NCI-H2081 treated with DMSO at 0.1 percent for 48 hours (cell line): ENCODE measurements at places on chromosomes 7 and 10.

GRCh38 chr7:54680377-54681005, 78.5 kb downstream of the SEC61G start:
- no peak for DNase-seq

GRCh38 chr7:150428671-150429451, 21.6 kb upstream of the GIMAP8 start:
- DNase-seq, result peak; percentile 32

- no peak for DNase-seq
Measured at GRCh38 chr10:43594944-43595589, 11.2 kb upstream of the ZNF485 start.

DNA sequence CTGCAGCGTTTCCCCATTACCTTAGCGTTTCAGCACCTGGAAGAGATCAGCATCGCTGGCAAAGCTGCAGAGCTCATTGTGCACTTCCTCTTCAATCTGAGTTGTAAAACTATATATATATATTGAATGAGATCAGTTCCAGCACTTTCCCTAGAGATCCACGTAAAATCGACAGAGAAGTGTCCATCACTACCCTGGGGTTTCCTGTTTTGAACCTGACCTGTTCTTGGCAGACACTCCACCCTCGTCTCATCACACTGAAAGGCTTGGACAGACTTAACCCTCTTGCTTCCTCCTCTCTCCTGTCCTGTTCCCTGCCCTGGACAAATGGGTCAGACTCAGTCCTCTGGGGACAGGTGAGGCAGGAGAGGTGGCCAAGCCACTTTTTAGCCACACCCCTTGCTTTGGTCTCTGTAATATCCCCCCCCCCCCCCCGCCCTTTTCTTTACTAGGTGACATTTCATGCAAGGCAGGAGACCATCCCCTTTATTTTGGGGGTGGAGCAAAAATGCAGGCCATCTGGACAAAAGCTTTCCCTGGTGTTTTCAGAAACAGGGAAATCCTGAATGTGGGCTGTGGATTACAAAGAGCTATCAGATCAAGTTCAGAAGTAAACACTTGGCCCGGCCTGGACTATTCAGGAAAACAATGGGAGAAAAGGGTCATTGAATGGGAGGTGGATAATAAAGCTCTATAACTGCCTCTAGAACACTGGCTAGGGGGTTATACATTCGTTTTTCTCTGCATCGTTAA, 83.7 kb upstream of the KDM7A start:
- DNase-seq, result no peak

DNA sequence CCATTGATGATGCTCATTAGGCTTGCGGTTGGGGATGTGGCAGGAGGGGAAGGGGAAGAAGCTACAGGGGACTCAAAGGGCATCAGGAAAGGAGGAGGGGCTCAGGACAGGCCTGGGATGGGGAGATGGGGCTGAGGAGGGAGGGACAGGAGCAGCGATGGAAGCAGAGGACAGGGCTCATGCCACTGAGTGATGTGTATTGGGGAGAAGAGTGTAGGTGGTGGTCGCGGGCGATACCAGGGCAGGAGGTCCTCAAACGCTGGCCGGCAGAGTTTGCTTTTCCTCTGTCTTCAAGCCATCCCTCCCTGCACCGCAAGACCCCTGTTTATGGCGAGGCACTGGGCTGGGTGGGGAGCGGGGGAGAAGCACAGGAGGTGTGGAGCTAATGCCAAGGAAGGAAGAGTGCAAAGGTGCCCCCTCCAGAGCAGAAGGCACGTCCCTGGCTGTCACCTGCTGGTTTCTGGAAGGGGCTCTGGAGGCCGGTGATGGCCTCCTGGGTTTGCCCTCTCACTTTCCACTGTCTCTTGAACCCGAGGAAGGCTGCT, 134.7 kb downstream of the SVIL start:
- DNase-seq, result no peak

GRCh38 chr7:11428877-11429581, 403.0 kb downstream of the THSD7A start:
- no peak for DNase-seq

DNA sequence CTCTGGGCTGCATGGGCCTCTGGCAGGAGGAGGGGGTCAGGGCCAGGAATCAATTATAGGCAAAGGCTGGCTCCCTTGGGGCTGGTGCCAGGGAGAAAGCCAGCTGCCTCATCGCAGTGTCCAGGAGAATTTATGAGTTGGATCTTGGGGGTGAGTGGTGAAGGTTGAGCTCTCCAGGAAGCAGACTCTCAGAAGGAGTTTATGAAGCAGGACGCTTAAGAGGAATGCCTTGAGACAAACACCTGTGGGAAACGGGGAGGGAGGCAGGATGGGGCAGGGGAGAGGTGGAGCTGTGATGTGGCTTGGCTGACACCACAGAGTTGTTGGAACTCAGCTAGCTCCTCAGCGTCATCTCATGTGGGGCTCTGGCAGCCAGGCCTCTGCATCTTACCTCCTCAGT, 428.5 kb downstream of the RPS24 start:
- no peak for DNase-seq

GRCh38 chr7:28956608-28957063, 1.5 kb downstream of the TRIL start:
- DNase-seq, result no peak

GRCh38 chr7:149005427-149006344, 22.6 kb downstream of the PDIA4 start:
- no peak for DNase-seq
